Iris pigment epithelial cell (primary cell): ENCODE measurements at places on chromosomes 11 and 22.

GRCh38 chr11:45880772-45881570 lies 4.5 kb upstream of the MAPK8IP1 start:
- no peak for DNase-seq

- no peak for DNase-seq
Measured at GRCh38 chr11:101269990-101270660, 140.5 kb upstream of the PGR start.

DNA sequence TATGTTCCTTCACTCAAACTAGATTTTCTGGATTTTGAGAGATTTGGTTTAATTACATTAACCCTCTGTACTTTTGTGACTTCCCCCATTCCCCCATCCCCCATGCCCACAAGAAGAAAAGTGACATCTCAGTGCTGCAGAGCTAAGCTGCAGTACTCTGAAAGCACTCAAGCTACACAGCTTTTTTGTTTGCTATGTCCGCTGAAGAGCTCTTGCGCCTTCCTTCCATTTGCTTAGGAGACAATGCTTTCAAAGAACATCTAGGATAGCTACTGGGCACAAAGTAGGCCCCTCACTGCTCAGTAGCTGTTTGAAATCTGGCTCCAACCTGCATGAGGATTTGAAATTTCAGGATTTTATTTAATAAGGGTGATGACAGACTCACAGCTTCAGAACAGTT lies 69.7 kb downstream of the SLC17A6 start:
- no peak for DNase-seq

DNA sequence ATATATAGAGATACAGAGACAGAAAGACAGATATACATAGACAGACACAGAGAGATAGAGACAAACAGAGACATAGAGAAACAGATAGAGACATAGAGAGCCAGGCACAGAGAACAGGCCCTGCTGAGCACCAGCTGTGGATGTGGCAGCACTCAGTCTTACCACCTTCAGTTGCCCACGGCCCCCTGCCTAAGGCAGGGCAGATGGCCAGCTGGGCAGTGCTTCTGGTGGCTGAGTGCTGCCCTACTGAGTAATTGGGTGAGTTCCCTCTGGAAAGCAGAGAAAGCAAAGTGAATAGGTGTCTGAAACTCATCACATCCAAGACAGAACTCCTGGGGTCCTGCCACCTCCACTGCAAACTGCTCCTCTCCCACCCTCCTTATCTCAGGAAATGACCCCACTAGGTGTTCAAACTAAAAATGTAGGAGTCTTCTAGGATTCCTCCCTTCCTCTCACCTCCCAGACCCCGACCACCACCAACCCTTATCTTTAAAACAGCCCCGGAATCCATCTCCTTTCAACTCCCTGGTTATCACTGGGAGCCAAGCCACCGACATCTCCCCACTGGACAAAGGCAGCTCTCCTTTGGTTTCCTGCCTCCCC lies 27.2 kb downstream of the SYN3 start:
- DNase-seq: no peak

DNA sequence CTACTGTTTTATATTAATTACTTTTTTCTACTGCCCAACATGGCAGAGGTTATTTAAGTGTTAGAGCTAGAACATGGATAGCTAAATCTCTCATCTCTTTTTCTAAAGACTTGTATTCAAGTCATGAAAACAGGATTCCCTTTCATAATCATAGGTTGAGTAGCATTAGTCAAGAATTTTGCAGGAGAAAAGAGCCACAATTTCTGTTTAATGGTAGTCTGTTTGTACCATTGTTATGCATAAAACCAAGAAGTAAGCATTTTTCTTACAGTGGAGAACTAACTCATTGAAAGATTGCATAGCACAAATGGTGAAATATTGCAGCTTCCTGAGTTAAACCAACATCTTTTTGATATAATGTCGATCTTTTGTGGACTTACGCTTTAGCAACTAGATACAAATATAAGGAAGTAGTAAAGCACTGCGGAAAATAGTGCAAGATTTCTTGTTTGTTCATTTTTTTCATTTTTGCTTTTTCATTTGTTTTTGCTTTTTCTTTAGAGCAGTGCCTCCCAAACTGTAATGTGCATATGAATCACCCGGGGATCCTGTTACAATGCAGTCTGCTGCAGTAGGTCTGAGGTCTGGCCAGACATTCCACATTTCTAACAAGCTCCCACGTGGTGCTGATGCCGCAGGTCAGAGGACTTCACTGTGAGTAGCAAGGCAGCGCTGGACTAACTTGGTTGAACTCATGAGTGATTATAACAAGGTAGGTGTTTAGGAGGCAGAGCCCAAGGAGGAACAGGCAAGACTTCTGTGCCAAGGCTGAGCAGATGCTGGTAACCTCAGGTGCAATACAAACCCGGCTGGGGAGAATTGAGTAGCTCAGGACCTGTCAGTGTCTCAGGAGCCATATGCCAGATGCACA lies 4.6 kb downstream of the ETS1 start:
- DNase-seq: peak; percentile 99

GRCh38 chr22:38956551-38956950 lies 858 bp upstream of the APOBEC3A start:
- no peak for DNase-seq

DNA sequence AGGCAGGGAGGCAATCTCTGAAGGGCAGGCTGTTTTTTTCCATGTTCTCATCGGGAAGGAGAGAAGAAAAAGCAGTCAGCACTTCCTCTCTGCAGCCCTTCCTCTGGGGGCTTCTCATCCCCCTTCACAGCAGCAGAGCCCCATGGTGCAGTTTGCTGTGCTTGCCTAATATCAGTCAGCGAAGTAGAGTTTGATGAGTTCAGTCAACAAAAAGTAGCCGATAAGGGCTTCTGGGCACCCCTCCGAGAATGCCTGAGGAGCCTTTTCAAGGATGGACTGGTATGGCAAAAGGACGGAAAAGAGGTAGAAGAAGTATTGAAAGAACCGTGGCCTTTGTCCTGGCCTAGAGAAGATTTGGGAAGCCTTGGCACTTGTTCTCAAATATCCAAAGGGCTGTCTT lies 55.6 kb downstream of the NAV2 start:
- no peak for DNase-seq

DNA sequence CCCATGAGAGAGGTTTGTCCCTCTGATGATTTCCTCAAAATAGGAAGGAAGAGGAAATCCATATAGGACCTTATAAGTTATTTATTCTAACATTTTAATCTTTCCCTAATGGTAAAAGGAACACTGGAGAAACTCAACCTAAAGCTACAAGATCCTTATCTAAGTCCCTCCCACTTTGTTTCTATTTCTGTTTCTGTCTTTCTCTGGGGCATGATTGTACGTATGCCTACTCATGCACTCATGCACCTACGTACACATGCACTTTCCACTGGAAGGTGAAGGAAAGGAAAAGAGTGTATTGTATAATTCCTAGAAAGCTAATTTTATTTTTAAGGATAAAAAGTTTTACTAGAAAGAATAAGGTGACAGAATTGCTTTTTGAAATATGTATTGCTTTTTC lies 125.0 kb downstream of the RAB38 start:
- DNase-seq: no peak
